ENCODE measurements at places on chromosomes 5 and 9.

DNA sequence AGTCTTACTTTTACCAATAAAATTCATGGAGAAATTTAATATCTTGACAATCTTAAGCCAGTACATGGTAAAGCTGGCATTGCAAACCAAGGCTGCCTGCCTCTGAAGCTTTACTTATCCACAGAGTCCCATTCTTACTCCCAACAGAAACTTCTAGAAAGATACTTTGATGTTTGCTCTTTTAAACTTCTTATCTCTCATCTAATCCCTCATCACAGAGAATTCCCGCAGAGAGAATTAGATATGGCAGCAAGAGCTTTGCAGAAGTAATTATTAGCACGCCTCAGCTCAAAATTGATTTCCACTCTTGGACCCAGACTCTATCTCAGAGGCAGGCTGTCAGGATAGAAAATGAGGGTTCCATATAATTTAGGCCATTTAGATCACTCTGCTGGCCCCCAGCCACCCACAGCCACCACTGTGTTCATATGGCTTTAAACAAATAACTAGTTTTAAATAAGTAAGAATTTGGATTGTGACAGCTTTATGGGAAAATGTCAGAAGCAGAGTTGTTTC, 37.9 kb upstream of the GAS1 start:
- DNase-seq = no peak

DNA sequence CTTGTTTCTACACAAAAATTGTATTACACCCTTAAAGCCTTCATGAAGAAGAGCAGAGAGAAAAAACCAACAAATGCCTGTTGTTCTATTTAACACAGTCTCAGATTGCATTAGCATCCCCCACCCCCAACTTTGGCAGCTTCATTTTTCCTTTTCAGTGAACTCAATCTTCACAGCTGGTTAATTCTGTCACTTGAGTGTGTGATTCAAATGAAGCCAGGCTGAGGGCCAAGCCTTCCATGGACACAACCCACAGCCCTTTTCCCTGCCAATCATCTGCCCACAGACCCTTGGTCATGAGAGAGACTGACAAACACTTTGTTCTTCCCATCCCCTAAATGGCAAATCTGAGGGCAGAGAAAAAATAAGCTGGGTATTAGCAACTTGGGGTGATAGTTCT, 217.5 kb upstream of the NMUR2 start:
- DNase-seq = no peak

GRCh38 chr5:93594591-93595419, 11.8 kb downstream of the NR2F1 start:
- no peak for DNase-seq

DNA sequence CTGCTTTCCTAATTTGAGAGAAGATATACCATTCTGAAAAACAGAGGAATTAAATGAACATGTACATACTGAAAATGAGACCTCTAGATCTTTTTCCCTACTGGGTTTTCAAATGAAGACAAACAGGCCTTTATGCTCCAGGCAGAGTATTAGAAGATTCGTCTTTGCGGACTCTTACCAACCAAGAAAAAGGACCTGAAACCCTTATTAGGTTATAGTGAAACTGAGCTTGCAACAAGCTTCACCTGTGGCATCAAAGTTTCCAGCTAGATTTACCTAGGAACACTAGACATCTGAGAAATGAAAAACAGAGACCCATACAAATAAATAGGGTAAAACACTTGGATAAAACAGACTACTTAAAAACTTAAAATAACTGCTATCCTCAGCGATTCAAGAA, 46.3 kb downstream of the SMIM15 start:
- no peak for DNase-seq

GRCh38 chr5:119532637-119533036, 80.3 kb downstream of the HSD17B4 start:
- DNase-seq = no peak

GRCh38 chr9:112382066-112382465, 2.2 kb downstream of the HSDL2 start:
- no peak for DNase-seq

DNA sequence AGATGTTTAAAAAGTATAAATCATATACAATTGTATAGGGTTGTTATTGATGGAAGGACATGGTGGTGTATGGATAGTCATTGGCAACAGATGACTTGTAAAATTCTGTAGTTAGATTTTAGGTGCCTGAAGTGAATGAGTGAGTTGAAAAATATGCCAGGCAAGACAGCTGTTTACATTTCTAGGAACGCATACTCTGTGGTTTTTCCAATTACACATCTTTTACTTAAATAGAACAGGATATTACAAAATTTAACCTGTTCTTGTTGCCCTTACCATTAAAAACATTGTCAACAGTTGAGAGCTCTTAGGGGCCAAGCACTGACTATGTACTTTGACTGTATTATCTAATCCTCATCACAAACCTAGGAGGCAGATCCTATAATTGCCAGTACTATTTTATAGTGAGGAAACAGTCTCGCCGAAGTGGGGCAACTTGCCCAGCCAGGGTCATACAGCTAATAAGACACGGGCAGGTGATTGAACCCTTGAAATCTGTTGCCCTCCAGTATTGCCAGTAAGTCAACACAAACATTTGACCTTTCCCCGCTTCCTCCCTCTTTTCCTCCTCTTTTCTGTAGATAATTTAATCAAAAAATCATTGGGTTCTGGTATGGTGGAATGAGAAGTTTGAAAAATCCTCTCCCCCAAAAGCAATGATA, 88.6 kb downstream of the MACROH2A1 start:
- no peak for DNase-seq

GRCh38 chr5:159906943-159907342, 9.3 kb upstream of the ADRA1B start:
- DNase-seq = no peak

DNA sequence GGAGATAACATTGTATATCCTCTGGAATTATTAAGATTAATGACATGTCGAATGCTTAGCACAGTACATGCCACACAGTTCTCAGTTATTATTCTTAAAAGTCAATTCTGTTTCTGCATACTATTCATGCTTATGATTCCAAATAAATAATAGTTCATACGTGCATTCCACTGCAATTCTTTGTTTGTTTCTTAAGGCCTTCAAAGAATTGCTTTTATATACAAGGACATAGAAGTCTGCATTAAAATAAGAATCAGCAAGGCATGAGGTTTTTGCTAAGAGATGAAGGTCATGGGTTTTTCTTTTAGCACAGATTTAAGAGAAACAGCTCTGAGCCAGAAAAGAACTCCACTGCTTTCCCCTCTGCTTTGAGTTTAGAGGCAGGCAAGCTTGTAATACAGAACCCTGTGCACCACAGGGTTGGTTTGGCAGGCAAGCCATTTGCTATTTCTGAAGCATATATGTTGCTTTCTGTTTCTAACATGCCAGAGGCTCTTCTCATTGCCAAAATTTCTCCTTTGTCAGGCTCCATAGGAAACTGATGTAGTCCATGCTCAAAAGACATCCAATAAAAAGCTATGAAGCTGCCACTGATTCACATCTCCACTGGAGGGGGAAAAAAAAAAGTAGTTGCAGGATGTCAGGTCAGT, 420.6 kb upstream of the TYRP1 start:
- DNase-seq = no peak

DNA sequence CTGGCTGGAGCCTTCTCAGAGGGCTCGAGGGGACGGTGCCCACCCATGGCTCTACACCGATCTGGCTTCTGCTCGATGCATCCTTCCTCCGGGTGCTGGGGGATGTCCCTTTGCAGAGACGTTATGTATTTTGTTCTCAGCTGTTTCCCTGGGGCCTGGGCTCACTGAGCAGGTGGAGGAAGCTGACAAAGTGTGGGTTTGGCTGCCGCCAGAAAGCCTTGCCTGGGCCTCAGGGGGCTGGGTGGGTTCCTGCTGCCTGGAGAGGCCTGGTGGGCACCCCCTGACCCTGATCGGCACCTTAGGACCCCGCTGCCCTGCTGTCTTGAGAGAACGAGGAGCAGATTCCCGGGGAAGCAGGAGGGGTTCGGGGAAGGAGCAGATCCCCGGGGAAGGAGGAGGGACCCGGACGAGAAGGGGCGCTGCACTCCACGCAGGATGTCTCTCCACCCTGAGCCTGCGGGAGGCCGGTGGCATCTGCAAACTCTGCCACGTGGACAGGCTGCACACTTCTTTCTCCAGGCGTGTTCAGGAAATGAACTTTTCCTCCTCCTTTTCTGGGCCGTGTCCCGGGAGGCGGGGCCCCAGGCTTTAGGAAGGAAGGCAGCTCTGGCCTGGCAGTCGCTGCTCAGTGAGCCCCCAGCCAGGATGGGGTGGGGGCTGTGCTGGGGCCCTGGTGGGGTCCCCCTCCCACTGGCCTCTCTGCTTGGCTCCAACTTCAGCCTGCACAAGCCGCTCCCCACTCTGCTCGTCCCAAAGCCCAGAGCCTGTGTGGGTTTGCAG, 148.9 kb downstream of the RXRA start:
- DNase-seq = no peak

DNA sequence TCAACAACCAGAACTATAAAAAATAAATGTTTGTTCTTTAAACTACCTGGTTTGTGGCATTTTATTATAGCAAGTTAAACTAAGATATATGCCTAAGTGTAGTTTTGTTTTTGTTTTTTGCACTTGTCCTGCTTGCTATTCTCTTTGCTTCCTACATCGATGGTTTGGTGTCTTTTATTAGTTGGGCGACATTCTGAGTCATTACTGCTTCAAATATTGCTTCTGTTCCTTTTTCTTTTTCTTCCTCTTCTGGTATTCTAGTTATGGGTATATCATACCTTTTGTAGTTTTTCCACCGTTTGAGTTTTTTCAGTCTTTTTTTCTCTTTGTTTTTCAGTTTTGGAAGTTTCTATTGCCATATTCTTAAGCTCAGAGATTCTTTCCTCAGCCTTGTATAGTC, 86.9 kb downstream of the MACIR start:
- DNase-seq = no peak

GRCh38 chr5:159208514-159209437, 577 bp downstream of the RNF145 start:
- peak; percentile 18 for DNase-seq

DNA sequence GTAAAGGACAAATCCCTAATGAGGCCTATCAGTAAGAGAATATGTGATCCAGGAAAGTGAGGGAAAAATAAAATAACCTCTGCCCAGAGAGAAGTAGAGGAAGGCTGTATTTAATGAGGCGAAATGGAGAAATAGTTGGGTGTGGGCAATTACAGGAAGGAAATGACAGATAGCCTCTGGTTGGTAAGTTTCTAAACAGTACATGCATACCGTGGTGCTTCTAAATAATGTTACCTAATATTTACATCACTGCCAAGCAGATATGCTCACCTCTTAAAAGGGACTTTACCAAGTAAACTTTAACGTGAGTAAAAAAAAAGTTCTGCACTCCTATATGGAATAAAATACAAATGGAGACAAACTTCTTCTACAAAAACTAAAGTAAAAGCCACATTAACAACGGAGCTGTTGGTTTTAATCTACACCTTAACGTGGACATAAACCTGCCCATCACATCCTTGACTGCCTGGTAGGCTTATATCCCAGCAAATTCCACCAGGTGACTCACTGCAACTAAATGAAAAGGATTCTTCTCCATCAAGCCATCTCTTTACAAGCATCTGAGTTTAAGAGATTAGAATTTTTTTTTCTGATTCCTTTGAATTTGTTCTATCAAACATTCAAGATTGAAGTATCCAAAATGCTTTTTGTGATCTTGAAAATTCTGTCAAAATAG, 12.4 kb downstream of the NFIL3 start:
- no peak for DNase-seq

DNA sequence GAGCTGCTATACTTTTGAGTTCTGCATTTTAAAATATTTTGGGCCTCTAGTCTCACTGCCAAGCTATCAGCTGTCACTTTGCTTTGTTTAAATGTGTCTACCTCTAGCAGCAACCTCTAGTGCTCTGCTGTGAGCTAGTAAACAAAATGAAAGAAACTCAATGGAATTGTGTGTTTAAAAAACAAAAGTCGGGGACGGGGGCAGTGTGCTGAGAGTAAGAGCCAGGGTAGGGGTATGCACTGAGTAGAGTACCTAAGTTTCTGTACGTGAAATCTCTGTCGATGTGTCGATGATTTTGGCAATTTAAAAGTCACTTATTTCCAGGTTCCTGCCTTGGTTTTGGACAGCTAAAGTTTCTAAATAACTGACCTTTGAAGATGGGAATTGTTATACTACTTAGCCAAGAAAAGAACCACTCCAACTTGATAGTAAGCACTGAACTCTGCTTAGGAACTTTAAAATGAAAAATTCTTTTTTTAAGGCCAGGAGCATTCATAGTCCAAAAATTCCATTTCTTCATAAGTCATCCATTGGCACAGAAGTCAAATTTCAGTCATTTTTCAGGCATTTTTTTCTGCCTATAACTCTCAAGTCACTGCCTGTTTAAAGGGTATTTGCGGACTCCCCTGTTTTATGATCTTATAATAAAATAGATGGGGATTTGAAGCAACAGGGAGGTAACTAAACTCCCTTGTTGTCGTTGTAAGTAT, 111.5 kb downstream of the SAXO1 start:
- no peak for DNase-seq

DNA sequence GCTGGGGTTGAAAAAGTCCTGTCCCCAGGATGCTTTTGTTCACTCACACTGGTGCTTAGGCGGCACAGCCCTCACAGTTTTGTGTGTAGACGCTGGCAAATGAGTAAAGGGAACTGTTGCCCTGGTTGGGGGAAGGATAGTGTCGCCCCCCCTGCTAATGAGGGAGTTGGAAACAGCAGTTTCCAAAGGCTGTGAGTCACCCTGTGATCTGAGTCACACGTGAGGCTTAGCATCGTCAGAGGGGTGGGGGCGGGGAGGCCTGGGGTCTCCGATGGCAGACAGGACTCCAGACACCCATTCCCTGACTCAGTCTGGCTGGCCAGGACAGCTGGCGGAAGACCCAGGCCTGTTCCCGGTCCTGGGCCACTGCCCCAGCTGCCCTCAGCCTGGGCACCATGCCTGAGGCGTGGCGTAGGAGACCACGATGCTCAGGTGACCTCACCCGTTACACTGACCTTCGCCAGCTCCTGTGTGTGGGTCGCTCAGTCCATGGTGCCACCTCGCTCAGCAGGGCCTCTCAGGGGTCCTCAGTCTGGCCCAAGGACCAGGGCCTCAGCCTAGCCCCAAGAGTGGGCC, 2.9 kb downstream of the DNAJB5 start:
- DNase-seq = no peak

DNA sequence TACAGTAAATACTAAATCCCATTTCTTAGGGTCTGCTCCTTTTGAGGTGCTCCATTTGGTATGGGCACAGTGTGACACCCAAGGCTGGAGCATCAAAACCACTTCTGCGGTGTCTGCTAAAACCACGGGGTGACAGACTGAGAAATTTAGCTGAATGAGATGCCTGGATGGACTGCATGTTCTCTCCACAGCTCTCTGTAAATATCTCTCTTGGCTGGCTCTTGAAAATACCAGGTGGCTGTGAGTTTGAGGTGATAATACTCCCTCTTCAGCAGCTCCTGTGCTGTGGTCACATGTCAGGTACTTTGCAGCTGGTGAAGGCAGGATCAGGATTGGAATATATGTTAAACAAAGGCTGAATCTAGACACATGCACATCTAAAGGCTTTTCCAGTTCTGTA, 93.7 kb upstream of the SIMC1 start:
- DNase-seq = no peak

- no peak for DNase-seq
Observed at GRCh38 chr9:134307674-134308638, 18.3 kb upstream of the RXRA start.

DNA sequence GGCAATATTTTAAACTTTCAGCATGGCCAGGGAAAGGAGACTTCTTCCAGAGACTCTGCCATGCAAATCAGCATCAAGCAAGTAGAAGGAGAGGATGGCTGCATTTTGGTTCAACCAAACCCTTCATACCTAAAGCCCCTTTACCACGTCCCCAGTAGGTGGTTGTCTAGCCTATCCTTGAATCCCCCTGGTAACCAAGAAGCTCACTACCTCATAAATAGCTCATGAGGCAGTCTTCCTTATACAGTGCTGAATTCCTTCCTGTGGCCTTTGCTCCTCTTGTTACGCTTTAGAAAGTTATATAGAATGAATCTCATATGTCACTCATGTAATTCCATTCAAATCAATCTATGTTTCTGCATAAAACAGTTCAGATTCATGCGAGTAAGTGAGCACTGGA, 289.5 kb upstream of the SLC30A5 start:
- no peak for DNase-seq
